ENCODE measurements at places on chromosomes 3 and 15. TPM values are rescaled to one million over a fixed set of nuclear protein-coding genes. Genes with fewer than 3 reads are reported as not detected.
A peak's percentile ranks its signal among the peaks of the same experiment; 100 is the strongest.

GCSAM gene
- total RNA-seq = not detected

ZNF660 gene
- 1.5 TPM for total RNA-seq

OR5K4 gene
- not detected for total RNA-seq

TNNC1 gene
- not detected for total RNA-seq

CCR9 gene
- total RNA-seq = not detected

NXPE3 gene
- total RNA-seq = 19.9 TPM

CCDC191 gene
- 4.9 TPM for total RNA-seq

MYLK gene
- 17.2 TPM for total RNA-seq

CORO2B gene
- total RNA-seq = 2.9 TPM

KCNH8 gene
- total RNA-seq = not detected

PPIB gene
- total RNA-seq = 818 TPM

HOMER2 gene
- total RNA-seq = 0.97 TPM

SH3GL3 gene
- total RNA-seq = not detected

DNA sequence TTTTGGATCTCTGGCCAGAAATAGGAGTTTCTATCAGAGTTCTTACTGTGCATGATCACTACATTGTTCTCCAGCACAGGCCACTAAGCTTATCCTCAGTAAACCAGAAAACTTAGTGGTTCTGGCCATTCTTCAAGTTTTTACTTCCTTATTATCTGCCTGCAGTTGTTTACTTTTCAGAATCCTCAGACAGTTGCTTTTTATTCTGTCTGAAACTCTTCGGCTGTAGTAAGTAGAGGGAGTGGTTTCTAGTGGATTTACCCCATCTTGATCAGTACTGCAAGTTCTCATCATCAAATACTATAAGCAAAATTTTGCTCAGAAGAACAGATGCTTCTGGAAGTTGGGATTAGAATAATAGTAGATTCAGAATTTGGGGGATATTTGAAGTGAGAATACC, 193.0 kb upstream of the RARB start:
- DNase-seq = no peak

- DNase-seq = no peak
Observed at GRCh38 chr3:111787556-111788463, 71.3 kb upstream of the PHLDB2 start.

DNA sequence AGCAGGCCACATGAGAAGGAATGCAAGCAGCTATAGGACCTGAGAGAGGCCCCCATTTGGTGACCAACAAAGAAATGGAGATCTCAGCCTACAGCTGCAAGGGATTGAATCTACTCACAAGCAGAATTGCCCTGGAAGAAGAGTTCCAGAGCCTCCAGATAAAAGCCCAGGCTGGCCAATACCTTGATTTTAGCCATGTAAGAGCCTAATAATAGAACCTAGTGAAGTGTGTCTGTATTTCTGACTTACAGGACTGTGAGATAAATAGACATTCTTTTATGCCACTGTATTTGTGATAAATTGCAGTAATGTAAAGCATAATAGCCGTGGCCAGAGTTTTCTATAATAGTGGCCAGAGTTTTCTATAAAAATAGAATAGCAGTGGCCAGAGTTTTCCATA, 254.6 kb downstream of the PYDC2 start:
- DNase-seq = no peak

- DNase-seq = peak; percentile 63
Observed at GRCh38 chr3:70120357-70120966, 120.9 kb downstream of the SAMMSON start.

GRCh38 chr15:90078965-90079364, 23.3 kb downstream of the IDH2 start:
- DNase-seq = no peak

GRCh38 chr15:77830051-77830468, 197.3 kb upstream of the LINGO1 start:
- no peak for DNase-seq

DNA sequence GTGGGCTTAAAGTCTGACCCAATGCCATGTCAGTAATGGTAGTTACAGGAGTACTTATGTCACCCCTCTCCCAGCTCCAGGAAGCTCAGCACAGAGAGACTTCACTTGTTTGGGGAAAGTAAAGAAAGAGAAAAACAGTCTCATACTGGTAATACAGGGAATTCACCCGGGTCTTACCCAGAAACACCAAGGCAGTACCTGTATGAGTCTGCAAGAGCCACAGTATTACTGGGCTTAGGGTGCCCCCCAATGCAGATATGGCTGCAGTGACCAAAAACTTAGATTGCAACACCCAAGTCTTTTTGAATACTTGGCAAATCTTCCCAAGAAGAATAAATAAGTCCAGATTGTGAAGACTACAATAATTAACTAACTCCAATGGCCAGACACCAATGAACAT, 622.1 kb downstream of the IGSF11 start:
- DNase-seq = no peak

DNA sequence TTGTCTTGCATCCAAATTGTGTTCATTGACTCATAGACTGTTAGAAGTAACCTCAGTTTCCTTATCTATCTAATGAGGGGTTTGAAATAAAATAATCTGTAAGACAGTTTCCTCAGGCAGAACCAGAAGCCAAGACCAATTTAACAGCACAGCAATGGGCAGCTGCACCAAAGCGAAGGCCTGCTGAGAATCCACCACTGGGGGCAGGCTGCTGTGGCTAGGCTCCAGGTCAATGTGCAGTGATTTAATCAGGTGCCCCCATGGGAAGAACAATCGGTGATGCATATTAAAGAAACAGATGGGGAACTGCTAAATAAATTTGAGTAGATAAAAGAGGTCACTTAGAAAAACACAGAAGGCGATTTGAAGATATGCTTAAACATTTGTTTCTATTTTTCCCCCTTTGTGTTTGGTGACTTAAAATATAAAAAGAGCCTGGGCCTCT, 28.0 kb upstream of the TMOD3 start:
- DNase-seq = peak; percentile 68

DNA sequence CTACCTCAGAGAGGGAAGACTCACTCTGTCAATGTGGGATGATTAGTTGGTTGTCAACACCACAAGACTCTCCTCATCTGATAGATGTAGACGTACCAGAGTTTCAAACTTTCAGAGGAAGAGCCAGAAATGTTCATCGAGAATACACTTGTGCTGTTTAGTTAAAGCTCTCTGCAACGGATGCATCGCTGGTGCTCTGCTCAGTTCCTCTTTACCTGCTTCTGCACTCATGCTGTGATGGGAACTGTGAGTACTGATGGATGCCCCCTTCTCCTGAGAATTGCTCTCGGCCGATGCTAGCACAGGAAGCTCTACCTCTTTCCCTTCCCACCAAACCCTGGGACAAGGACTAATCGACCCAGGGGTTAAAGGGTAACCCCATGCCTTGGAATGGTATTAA, 51.8 kb upstream of the CCDC54 start:
- DNase-seq = no peak

- DNase-seq = no peak
Observed at GRCh38 chr3:149307435-149307783, 26.0 kb downstream of the TM4SF18 start.

GRCh38 chr15:29678504-29679034, 143.7 kb downstream of the TJP1 start:
- DNase-seq = no peak

DNA sequence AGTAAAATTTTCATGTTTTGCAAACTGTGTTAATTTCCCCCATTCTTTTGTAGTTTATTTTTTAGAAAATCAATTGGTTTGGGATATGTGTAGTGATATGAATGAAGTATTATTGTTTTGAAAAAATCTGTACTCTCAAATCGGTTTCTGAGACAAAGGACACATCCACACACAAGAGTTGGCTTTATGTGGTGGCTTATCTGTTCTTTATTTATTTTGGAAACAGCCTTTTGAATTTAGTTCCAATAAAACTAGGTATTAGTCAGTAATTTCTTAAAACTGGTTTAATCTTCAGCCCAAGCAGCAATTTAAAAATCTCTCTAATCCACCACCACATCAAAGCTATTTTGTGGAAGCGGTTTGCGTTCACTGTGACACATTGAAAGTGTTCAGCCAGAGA, 741.5 kb upstream of the GRM7 start:
- DNase-seq = no peak

DNA sequence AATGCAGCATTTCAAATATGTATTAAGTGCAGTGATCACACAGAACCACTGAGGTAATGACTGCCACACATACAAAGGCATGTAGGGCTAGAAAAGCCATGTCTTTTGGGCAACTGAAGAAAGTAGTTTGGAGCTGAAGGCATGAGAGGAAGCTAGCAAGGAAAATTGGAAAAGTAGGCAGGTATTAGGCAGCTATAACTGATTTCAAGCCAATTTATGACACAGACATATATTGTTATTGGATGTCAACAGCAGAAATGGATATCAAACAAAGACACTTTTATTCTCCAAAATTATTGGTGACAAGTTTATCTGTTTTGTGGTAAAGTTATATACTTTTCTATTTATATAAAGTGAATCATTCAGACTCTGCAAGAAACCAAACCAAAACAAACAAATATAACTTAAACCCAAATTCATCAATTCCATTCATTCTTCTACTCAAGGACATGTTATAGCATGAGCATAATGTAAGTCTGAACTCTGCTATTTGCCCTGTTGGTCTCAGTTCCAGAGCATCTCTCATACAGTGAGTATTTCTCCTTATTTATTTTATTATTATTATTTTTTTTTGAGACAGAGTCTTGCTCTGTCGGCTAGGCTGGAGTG, 307.4 kb upstream of the COL8A1 start:
- DNase-seq = no peak

GRCh38 chr15:39641191-39641889, 60.5 kb downstream of the THBS1 start:
- DNase-seq = no peak

- peak; percentile 45 for DNase-seq
Observed at GRCh38 chr3:12948891-12949711, 107.7 kb upstream of the RPL32 start.

- DNase-seq = no peak
Observed at GRCh38 chr3:76933245-76933644, 106.7 kb upstream of the ROBO2 start.

GRCh38 chr3:52742418-52743041, 28.2 kb downstream of the NEK4 start:
- peak; percentile 58 for DNase-seq

DNA sequence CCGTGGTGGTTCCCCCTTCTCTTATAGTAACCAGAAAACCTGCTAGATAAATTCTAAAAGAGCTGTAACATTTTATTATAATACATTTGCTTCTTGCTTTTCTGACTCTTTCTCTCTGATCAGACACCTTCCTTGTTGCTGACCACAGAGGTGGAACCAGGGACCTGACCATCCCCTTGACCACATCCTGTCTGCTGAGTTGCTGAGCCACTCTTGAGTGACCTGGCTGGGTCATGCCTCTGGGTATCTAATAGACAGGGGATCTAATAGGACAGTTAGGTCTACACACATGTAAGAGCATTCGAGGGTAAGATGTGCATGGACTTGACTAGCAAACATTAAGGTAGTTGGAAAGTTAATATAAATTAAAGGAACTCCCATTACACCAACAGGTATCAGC, 22.8 kb upstream of the TRIM59 start:
- no peak for DNase-seq

- peak; percentile 74 for DNase-seq
Observed at GRCh38 chr3:121995161-121996137, 26.6 kb downstream of the ILDR1 start.

DNA sequence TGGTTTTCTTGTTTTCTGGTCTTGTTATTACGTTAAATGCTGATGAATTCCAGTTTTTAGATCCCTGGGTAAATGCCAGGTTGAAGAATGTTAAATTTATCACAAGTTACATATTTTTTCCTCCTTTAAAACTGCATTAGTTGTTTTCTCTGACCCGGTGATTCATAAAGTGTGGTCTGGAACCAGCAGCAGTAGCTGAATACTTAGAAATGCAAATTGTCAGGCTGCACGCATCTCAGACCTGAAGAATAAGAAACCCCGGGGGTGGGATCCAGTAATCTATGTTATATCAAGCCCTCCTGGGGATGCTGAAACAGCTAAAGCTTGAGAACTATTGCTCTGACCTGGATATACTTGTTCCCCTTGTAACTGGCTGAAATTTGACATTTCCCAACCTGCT, 69.1 kb downstream of the PEX5L start:
- DNase-seq = no peak

DNA sequence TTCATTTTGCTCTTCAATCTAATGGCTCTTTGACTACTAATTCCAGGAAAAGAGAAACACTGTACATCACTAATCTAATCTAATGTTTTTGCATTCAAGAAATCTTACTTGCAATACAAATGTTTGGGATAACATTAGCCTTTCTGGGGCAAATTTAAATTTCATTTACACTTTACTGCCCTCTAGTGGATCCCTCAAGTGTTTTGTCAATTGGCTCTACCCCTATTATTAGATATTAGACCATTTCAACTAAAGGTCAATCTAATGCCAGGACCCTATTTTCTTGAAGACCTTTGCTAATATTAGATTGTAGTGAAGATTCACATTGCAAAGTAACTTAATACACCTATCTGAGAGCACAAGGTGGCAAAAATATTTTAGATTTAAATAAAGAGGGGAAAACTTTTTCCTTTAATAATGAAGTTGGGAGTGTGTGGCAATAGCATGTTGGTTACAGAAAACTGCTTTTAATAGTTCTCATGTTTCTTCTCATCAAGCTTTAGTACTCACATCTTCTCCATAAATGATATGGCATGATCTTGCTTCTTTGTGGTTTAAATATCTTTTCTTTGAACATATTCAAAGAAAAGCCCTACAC, 5.0 kb downstream of the C2CD4A start:
- peak; percentile 63 for DNase-seq

GRCh38 chr3:178562143-178562946, 26.1 kb downstream of the KCNMB2 start:
- DNase-seq = peak; percentile 42

DNA sequence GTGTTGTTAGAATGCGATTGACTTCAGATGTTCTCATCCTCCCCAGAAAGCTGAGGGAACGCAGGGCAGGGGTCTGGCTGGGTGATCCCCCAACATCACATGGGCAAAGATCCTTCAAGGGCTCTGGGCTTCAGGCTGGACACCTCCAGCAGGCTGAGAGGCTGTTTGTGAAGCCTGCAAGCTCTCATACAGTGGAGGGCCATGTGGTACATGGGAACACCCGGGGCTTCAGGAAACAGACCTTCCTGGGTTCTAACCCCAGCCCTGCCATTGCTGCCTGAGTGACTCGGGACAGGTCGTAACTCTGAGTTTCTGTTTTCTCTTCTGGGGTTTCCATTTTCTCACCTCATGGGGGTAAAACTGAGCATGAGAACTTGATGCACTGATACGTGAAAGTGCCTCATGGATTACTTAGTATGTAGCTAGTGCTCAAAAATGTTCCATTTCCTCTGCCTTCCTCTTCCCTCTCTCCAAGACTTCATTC, 81.2 kb downstream of the TLE3 start:
- no peak for DNase-seq

- DNase-seq = no peak
Observed at GRCh38 chr3:14117468-14118399, 6.9 kb downstream of the CHCHD4 start.

GRCh38 chr15:84789762-84790161, 27.4 kb upstream of the ALPK3 start:
- DNase-seq = no peak

GRCh38 chr3:180707896-180708295, 28.6 kb upstream of the CCDC39 start:
- no peak for DNase-seq

All from endothelial cell of umbilical vein (primary cell).